Tibial nerve (tissue), 4 donors: ENCODE measurements at places on chromosomes 7 and 10.

GRCh38 chr10:98929709-98930108 lies 305.9 kb downstream of the HPSE2 start:
- DNase-seq, result no peak

- no peak for DNase-seq
Observed at GRCh38 chr7:41252551-41252950, 450.3 kb downstream of the INHBA start.

GRCh38 chr7:151168003-151168786 lies 701 bp upstream of the GBX1 start:
- DNase-seq, result no peak

DNA sequence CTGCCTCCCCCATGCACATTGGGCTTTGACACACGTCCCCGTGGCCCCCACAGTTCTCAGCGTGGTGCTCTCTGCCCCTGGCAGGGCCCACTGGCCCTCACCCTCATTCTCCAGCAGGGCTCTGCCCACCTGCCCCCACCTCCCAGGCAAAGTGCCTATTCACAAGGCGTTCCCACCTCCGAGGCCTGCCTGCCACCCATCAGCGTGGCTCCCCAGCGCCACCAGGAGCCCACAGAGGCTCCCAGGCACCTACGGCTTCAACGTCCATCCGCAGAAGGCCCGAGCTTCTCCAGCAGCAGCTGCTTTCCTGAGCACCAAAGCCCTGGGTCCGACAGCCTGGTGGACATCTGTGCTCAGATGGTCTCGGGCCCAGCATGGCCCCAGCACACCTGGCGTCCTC lies 211.8 kb upstream of the PPP2R2D start:
- no peak for DNase-seq

DNA sequence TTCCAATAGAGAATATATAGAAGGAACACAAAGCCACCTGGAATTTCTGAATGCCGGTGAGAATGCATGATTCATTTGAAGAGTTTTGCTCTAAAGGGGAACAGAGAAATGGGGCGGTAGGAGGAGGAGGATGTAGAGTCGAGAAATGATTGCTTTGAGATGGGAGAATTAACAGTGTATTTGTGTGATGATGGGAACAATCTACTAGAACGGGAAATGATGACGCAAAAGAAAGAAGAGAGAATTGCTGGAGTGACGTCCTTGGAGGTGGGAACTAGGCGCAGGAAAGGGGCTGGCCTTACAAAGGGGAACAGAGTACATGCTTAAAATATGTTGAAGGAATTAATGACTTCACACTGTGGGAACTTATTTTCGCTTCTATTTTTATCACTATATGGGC lies 188.1 kb downstream of the SDHAF3 start:
- no peak for DNase-seq

DNA sequence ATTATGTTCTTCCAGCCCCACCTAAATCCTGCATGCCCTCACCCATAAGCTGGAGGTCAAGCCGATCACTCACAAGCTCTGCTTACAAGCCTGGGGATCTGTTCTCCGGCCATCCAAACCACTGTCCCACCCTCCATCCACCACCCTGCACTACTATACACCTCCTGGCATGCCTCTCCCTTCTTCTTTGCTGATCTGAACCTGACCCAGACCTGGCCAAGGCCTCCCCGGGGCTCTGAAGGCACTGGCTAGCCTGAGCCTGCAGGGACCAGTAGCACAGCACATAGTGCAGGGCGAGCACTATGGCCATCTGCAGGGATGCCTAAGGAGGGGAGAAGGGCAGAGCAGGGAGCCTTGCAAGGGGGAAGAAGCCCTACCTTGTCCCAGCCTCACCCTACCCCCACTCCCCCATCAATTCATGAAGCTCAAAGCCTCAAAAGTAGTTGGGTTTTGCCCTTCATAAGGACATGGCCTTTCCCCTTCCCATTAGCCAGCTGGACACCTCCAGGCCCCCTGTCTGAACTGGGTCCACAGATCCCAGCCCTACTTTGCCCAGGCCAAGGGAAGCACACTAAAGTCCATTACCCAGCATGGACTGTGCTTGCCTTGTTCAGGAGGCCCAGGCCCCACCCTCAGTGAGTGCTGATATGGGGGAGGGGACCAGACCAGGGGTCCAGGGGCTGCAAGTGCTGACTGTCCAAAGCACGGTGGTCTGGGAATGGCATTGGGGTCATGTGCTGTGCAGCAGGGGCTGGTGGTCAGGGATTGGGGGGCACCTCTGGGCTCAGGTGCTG lies 29.6 kb downstream of the CHAT start:
- DNase-seq, result no peak

GRCh38 chr10:5188358-5188757 lies 3.4 kb upstream of the AKR1C8 start:
- DNase-seq, result no peak

DNA sequence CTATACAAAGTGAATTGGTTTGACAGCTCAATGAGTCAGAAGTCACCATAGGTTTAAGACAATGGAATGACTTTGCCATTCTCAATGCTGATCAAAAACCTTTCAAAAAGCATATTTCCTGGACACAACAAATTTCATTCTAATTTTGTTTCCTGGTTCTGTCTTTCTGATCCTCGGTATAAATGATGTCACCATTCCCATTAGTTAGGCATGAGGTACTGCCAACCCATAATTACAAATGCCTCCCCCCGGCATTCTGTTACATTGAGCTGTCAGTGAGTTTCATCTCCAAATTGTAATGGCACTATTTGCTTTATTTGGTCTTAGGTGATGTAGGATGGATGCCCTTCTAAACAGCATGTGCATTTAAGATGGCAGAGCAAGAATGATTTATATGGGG lies 81.7 kb upstream of the NFE2L3 start:
- no peak for DNase-seq

DNA sequence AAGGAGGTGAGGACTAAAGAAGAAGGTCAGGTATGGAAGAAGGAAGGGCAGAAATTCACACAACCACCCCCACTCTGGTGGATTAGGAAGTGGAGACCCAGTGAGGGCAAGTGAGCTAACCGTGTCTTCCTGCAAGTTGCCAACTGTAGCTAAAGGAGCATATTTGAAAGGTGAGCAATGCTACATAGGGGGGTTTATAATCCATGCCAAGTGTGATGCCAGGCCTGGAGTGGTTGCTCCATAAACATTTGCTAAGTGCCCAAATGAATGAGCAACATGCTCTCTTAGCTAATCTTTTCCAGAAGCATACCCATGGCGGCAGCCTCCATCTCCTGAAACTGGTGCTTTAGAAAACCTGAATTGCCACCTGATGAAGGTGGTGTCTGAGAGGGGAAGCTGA lies 121.6 kb downstream of the LRRC18 start:
- DNase-seq, result no peak

DNA sequence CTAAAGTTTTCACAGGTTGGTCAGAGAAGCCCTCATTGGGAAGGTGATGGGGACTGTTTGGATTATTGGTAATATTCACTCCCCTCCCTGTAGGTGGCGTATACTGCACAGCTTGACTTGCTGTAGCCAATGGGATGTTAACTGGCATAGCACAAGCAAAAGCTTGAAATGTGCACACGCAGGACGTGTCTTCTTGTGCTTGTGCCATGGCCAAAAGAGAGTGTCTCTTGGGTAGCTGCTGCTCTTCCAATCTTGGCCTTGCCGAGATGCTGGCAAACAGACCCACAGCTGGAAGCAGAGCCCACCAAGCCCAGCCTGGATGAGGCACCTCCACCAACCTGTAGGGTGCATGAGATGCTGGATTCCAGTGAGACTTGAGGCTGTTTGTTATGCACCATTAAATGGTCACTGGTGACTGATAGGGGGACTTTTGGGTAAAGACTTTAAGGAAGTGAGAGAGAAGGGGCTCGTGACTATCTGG lies 266.0 kb downstream of the GRID1 start:
- no peak for DNase-seq

- no peak for DNase-seq
Observed at GRCh38 chr10:13894412-13895093, 307.8 kb downstream of the PRPF18 start.

- DNase-seq, result no peak
Observed at GRCh38 chr7:2515424-2516193, 4.0 kb upstream of the LFNG start.

DNA sequence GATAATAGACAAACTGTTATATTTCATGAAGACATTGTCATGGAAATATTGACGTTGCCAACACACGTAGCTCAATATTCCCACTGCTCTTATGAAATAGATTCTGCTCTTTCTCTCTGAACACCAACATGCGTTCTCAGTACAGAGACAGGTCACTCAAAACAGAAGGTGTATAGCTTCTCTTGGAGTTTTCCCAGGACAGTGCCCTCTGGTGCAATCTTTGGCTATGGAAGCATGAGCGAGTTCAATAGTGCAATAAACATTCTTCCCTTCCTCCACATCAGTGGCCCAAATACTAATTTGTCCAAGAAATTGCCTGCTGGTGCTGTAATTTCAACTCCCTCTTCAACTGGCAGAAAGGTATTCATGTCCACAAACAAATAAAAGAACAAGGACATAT lies 145.3 kb downstream of the MAGI2 start:
- no peak for DNase-seq

DNA sequence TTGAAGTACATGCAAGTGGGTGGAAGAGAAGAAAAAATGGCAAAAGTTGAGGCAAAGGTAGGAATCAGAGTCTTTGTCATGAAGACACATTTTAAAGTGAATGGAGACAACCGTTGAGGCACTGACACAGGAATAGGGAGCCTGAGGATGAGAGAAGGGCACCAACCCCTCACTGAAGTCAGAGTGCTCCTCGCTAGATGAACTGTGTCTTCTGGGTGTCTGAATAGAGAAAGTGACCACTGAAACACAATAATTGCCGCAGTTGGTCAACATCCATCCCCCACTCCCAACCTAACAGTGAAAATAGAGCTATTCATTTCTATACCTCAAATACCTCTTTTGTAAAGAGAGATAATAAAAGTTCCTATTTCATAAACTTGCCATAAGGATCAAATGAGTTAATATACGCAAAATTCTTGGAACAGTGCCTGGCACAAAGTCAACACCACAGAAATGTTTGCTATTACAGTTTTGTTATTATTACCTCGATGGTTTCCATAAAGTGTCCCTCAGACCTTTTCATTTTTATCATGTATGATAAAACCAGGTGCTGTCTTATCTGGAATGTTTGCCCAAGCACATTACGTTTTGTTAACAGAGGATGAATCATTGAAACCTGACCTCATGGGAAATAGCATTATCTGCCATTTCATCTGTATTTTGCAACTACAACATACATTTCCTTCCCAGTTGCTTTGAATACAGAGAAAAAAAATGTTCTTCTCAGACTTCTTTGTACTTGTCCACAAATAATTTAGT lies 61.8 kb upstream of the SP4 start:
- no peak for DNase-seq

DNA sequence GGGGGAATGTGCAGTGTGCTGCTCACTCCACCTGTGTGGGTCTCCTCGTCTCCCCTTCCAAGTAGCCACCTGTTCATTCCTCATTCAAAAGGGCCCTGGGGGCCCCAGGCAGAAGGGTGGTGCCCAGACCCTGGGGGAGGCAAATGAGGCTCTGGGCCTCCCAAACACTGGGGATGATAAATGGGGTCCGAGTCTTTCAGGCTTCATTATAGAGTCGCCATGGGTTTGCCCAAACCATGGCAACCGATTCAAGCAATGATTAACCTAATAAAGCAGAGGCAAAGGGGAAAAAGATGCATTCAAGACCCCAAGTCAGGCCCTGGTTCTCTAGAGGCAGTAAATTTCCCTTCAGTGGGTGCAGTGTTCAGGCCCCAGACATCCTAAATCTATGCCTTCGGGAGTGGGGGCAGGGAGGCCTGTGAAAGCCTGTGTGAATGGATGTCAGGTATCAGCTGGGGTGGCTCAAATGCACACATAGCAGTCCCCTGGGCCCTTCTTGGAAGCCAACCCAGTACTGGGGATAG lies 10.4 kb downstream of the NEUROG3 start:
- DNase-seq, result no peak

DNA sequence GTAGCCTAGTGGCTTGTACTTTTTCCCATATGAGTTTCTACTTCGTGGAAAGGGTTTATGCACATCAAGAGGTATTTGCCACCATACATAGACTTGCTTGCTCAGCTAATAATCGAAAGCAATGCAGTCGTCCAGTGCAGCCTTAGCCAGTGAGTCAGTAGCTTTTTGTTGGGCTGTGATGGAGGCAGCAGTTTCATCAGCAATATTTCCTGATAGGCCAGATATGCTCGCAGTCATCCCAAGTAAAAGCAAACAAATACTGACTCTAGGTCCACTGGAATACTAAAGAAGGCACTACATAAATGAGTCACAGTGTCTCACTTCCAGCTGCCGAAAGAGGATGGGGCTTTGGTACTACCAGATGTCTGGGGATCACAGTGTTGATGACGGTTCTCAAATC lies 2.1 kb upstream of the BNIP3 start:
- DNase-seq, result no peak

DNA sequence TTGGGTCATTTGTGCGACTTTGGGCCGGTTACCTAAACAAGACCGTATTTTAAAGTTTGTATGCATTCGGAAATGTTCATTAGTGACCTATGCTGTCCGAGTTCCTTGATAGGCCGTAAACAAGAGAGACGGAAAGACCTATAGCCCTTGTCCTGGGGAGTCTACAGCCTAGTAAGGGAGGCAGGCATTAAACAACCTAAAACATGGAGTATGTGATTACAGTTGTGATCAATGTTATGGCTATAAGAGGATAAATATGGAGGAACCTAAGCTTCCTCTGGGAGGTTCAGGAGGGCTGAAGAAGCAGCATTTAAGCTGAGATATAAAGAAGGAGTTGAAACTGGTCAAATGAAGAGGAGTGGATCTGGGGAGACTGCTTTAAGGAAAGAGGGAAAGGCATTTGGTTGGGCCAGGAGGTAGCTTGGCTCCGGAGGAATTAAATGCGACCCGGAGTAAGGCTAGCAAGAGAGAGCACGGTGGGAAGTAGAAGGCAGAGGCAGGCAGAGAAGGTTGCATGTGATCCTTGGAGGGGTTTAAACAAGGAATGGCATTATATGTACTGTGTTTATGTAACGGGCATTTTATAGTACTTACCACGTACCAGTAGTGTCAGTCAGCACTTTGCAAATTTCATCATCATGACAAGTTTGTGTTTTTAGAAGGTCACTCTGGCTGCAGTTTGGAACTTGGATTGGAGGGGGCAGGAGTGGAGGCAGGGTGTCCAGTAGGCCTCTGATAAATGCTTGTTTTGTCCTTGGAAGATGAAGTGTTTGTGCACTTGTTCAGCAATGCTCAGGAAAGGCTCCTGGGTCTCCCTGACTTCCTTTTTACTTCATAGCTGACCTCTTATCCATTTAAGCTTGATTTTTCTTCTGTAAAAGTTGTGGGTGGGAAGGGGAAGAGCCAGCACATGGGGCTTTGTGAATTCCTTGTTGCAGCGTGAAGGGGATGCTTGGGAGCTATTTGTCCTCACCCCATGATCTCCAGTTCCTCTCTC lies 1.0 kb upstream of the AVPI1 start:
- peak; percentile 36 for DNase-seq

GRCh38 chr7:71343892-71344291 lies 211.9 kb downstream of the GALNT17 start:
- DNase-seq, result no peak

DNA sequence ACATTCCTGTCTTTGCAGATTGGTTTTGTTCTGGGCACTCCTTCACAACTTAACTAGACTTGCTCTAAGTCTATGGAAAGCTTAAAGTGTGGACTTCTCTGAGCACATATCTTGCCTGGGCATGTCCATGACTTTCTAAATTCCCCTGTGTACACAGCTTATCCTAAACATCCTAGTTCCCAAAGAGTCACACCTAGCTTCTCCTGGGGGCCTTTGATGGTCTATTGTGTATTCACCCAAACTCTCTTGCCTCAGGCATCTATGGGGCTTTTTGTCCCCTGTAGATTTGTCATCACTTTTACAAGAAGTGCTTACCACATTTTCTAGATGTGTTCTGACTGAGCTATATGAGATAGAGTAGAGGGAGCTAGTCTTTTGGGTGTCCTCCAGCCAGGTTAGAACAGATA lies 12.2 kb upstream of the ZNF488 start:
- no peak for DNase-seq

- no peak for DNase-seq
Observed at GRCh38 chr7:33705333-33705833, 200.0 kb upstream of the BMPER start.
